Muscle of arm (tissue), 14 donors: ENCODE measurements at places on chromosomes 4 and X.

DNA sequence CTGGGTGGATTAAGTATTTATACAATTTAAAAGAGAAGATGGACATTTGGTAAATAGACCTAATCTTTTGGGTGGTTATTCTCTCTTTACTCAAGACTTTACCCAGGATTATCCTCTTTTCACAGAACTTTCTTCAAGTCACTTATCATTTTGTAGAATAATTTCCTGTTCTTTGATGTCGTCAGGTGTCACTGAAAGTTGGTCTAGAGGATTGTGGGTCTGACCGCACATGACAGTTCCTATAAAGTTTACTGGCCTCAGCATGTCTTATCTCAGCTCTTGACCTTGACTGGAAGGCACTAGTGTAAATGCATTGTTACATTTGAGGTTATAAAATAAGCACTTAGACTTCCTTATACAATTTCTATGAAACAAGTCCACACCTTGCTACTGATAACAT, 139.9 kb upstream of the SLC4A4 start:
- no peak for DNase-seq

GRCh38 chr4:102815981-102816380, 11.4 kb downstream of the UBE2D3 start:
- no peak for DNase-seq

- no peak for DNase-seq
Observed at GRCh38 chr4:188783175-188783574, 643.9 kb downstream of the TRIML1 start.

GRCh38 chrX:1391707-1392375, at the start of gene SLC25A6:
Gene SLC25A6, minus strand, starts transcription at chrX:1392113. Its CDS starts 104 bp downstream, at chrX:1392009.
- peak; percentile 97 for DNase-seq

DNA sequence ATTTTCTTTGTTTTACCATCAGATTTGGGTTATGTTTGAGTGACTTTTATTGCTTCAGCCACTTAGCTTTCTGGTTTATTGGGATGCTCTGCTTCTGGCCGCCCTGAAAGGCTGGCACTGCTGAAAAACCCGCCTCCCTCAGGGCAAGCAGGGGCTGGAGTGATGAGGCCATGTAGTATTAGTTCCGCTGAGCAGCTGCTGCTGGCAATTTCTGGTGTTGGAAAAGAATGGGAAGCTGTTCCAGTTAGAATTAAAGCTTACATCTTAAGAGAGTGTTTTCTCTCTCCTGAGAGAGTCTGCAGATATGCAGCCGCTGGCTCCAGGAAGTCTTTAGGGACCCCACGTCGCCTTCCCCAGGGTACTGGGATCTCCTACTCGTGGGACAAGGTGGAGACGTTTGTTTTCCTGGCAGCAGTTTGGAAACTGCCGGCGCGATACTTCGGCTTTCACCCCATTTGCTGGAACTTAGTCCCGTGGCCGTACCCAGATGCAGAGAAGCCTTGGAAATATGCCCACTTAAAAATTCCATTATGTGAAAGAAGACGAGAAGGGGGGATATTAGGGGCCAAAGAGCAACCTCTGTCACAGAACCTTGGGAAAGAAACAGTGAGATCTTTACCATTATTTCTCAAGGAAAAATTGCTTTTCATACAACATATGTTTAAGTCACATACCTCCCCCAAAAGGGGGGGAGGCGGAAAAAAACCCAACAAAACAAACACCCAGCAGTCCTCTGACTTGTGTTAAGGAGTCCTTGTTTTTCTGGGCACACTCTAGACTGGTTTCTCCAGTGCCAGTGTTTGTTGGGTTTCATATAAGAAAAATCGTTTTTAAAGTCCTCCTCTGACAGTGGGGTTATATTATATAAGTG, 72.6 kb downstream of the TMEM131L start:
- peak; percentile 66 for DNase-seq

DNA sequence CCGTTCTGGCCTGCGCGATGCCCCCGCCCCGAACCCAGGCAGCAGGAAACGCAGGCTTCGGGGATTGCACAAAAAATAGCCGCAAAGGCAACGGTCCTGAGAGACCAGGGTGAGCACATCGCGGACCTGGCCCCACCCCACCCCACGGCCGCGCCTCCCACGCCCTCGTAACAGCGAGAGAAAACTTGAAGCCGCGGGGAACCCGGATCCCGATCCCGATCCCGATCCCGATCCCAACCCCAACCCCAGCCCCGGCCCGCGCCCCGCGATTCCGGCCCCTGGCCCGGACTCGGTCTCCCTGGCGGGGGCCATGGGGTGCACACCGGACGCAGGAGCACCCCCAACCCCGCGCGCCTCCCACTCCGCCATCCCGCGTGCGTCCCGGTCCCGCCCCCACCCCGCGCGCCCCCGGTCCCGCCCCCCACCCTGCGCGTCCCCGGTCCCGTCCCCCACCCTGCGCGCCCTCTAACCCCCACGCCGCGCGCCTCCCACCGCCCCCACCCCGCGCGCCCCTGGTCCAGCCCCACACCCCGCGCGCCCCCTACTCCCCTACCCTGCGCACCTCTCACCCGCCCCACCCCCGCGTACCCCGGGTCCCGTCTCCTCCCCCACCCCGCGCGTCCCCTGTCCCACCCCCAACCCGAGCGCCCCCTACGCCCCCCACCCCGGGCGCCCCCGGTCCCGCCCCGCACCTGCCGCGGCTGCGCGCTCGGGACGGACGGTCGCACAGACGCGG, 29.0 kb downstream of the NOP14 start:
- peak; percentile 35 for DNase-seq

GRCh38 chr4:10460313-10461047, 3.3 kb upstream of the ZNF518B start:
- DNase-seq = no peak

DNA sequence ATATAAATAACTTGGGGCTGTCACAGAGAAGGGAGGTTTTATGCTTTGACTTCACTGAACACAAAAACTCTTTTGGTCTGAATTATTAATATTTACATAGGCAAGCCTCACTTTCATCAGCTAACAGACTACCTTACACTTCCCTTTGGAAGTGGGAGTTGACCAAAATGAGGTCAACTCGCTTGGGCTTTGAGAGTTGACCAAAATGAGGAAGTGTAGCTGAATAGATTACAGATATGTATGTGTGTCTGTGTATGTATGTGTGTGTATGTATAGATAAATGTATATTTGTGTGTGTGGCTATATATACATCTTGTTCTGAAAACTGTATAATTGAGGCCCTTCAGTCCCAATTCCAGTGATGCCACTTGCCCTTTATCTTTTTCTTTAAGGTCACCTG, 113.3 kb upstream of the IL13RA1 start:
- no peak for DNase-seq

GRCh38 chr4:109590905-109591304, 30.9 kb downstream of the MCUB start:
- DNase-seq = no peak

GRCh38 chrX:70343435-70343834, 53.5 kb downstream of the KIF4A start:
- DNase-seq = no peak

GRCh38 chr4:88893961-88894360, 163.0 kb downstream of the FAM13A start:
- no peak for DNase-seq
